NCI-H1105 (cell line): ENCODE measurements at places on chromosomes 7 and 10.

DNA sequence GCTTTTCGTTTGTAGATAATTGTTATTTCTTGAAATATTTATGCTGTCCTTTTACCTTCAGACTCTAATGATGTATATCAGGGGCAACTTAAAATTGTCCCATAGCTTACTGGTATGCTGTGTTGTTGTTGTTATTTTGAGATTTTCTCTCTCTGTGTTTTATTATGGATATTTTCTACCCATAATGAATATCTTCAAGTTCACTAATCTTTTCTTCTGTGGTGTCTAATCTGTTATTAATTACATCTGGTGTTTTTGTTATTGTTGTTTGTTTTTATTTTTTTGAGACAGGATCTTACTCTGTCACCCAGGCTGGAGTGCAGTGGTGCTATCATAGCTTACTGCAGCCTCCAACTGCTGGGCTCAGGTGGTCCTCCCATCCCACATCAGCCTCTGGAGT is 102.1 kb downstream of the ANKRD61 start:
- DNase-seq: no peak

DNA sequence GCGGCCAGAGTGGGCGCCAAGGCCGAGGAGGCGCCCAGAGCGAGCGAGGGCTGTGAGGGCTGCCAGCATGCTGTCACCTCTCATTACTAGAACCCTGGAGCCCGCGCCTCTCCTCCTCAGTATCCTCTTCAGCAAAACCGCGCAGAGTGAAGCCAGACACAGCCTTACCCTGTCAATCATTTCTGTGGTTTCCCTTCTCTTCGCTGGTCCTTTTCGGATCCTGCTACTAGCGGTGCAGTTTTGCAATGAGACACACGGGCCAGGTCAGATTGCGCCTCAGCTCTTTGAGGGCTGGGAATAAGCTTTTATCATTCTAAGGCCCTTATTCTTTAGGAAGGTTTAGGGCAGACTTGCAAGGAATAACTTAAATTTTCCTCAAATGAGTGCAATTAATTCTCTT is 55.5 kb upstream of the FAM171A1 start:
- no peak for DNase-seq

DNA sequence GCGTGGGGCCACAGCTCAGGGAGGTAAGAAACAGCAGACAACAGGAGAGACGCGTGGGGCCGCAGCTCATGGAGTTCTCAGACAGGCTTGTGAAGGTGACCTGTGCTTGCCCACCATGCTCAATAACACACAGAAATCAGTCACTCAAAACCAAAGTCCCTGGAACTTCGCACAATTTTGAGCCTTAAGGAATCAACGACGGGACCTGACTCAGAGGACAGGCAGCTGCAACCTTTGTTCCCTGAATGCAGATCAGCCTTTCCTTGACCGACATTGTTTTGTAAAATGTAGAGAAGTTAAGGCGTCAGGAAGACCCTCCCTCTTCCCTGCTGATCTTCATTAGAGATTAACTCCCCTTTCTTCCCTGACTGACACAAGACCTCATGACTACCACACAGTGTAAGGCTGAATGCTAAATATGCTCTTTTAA is 8.5 kb upstream of the KNDC1 start:
- no peak for DNase-seq

GRCh38 chr7:3083350-3083749 is 39.7 kb upstream of the CARD11 start:
- DNase-seq: no peak

DNA sequence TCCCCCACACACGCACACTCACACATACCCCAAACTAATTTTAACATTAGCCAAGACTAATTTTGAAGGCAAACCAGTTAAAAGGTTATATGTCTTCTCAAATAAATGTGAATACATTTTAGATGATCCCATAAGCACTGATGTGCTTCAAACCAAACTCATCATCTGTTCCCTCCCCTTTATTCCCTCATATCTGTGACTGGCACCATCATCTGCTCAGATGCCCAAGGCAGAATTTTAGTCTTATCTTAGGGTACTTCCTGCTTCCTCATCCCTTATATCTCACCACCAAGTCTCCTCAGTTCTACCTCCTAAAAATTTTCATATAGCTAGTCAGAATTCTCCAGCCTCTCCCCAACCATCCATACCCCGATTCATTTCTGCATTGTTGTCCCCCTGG is 80.4 kb downstream of the UPF2 start:
- DNase-seq: no peak

DNA sequence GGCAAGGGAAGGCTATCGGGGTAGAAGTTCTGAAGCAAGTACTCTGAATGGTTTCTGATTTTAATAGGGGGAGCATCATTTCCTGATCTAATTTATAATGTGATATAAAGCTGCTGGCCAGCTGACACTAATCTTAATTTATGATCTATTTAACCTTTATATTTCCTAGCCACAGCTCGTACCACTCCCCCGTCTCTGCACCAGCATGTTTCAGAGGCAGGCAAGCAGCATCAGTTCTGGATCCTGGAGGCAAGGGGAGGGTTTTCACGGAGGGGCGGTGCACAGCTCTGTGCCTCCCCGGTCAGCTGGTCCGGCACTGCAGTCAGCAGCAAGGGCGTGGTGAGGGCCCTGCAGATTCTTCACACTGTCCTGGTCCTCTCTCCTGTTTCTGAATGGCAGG is 30.0 kb downstream of the MGMT start:
- no peak for DNase-seq

DNA sequence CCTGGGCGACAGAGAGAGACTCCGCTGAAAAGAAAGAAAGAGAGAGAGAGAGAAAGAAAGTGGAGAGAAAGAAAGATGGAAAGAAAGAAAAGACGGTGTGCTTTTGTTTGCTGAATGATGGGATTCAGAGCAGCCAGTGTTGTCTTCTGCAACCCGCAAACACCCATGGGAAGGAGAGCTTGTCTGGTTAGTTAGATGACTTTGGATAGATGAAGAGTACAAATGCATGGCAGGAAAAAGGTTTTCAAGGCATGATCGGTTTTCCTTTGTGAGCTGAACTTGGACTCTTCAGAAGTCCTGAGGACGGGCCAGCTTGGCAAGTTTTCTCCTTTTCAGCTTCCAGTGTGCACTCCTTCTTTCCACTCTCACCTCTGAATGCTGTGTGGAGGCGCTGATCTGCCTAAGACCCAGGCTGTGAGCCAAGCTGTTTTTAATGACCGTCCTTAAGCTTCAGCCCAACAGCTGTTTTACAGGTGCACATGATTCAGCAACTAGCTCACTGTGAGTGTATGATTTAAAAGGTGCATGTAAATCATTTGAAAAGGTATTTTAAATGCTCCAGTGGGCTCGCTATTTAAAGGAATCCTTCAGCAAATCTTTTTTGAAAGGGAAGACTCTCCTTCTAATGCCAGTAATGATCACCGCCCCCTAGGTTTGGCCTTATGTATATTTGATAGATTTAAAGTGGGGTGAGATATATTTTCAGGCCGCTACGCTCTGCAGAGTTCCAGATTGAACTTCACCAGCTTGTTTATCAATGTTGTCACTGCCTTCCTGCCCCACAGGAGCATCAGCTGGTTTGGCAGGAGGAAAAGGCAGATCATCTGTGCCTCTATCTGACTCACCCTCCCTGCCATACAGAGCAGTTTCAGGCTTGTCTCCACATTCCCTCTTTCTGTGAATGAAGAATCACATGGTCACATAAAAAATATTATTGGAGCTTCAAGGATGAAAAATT is 115.0 kb downstream of the PLXDC2 start:
- DNase-seq: peak; percentile 5

GRCh38 chr7:70313271-70313670 is 715.0 kb downstream of the AUTS2 start:
- DNase-seq: no peak

DNA sequence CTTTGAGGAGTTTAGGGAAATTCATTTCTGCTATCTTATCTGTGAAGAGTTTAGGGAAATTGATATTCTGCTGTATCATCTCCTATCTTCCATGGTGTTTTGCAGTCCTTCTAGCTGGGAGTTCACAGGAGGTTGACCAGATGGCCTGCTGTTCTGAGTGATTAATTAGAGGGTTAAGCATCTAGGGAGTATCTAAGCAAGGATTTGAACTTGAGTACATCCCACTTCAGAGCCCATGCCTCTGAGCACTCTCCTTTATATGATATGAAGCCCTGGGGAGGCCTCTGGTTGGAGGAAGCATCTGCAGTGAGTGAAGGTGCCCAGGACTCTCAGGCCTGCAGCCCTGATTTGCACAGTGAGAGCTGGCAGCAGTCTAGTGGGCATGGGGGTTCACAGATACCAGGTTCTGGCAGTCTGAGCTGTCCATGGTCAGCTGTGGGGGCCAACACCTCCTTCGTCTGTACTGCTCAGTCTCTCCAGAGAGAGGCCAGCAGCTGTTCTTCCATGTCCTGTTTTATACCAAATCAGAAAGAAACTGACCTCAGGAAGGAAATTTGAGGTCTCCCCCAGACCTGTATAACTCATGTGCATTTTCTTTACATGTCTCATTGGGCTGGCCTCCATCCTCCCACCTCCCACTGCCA is 156.9 kb downstream of the PLCE1 start:
- DNase-seq: no peak

DNA sequence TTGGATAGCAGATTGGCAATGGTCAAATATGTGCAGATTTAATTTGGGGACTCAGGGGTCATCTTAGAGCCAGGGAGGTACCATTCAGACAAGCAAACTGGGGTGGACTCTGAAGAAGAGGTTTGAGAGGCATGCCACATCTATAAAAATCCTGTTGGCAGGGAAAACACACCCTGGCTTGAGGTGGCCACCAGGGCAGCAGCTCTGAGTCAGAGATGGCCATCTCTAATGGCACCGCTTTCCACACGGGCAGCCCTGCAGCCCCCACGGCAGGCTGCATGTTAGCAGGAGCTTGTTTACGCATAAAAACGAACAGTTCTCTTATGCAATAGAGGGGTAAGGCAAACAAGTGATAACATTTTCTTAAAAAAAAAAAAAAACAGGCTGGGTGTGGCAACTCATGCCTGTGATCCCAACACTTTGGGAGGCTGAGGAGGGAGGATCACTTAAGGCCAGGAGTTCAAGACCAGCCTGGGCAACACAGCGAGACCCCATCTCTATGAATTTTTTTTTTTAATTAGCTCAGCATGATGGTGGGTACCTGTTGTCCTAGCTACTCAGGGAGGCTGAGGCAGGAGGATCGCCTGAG is 14.9 kb downstream of the DLG5 start:
- DNase-seq: no peak

- no peak for DNase-seq
Measured at GRCh38 chr7:41334071-41334862, 368.6 kb downstream of the INHBA start.

DNA sequence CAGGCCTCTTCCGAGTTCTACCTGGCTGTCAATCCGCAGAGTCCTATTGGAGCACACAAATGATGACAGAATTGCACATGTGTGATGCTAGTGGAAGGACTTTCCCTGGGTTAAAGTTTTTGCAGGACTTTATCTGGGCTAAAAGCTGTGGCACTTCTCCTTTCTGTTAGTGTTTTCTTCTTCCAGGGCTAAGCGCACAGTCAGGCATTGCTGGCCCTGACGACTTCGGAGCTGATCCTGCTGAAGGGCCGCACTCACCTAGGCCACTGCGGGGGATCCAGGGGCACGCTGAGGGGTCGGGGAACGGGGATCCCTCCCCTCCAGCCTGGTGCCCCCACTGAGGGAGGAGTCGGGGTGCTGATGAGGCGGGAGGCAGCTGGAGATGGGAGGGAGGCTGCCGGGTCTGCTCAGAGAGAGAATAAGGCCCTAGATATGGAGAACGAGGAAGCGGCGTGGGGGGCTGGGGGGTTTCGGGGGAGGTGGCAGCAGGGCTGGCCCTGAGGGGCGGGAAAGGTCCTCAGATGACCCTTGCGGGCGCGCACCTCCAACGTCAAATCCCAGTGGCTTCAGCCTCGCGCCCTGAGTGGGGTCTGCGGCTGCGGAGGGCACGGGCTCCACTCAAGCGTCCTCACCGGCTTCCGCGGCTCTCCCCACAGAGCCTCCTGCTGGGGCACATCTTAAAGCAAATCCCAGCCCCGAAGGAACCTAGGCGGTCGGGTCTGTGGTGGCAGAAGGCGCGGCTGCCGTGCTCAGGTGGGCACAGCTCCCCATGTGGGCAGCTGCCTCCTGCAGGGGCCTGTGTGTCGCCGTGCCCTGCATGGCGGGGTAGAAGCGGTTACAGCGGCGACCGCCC is 30.9 kb downstream of the AGR3 start:
- DNase-seq: no peak

DNA sequence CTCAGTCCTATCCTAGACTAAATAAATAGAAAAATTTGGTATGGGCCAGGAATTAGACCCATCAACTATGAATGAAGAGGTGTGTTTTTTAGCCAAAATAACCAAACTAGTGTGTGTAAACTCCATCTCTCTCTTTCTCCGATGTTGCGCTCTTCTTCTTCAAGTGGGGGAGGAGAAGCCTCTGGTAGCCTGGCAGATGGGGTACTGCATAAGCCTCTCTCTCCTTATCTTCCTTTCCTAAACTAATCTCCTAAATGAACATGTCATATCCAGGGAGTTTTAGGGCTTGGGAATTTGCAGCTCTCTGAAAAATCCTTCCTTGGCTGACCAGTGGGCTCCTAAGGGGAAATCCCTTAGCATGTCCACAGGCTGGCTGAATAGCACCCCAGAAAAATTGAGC is 56.3 kb upstream of the RAPGEF5 start:
- DNase-seq: no peak

DNA sequence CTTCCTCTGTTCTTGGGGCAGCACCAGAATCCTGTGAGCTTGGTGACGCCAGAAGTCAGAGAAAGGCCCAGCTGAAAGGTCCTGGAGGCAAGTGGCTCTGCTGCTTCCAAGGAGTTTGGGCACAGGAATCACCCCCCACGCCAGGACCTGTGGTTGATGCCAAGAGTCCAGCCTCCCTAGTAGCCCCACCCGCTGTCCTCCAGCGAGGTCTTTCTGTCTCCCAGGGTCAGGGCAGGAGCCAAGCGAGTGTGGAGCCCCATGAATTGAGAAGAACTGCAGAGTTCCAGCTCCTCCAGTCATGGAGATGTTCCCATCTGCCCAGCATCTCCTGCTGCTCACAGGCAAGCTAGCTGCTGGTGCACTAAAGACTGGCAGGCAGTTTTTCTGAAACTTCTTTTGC is 631.7 kb upstream of the MGMT start:
- DNase-seq: no peak

GRCh38 chr7:129479831-129480230 is 22.5 kb upstream of the SMKR1 start:
- DNase-seq: no peak

- no peak for DNase-seq
Measured at GRCh38 chr7:69674701-69675182, 76.5 kb downstream of the AUTS2 start.

GRCh38 chr7:85462671-85463070 is 275.8 kb upstream of the SEMA3D start:
- DNase-seq: no peak

DNA sequence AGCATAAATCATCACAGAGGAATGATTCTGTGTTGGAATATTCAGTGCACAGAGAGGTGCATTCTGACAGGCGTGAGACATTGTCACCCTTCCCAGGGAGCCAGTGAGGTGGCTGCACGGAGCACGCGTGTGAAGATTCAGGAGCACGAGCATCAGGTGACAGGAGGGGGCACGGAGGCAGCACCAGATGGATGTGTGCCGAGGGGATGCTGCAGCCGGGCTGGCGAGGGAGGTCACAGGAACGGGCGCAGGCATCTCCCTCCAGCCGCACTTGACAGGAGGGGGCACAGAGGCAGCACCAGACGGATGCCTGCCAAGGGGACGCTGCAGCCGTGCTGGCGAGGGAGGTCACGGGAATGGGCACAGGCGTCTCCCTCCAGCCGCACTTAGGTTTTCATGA is 66.5 kb downstream of the DIP2C start:
- DNase-seq: no peak

GRCh38 chr10:62093863-62094291 is 174.8 kb downstream of the RTKN2 start:
- DNase-seq: no peak

- DNase-seq: no peak
Measured at GRCh38 chr10:103609231-103610082, 116.0 kb downstream of the NEURL1 start.
